ENCODE measurements at places on chromosomes 1 and 21. TPM values are rescaled to one million over a fixed set of nuclear protein-coding genes. Genes with fewer than 3 reads are reported as not detected.
A peak's percentile ranks its signal among the peaks of the same experiment; 100 is the strongest.

- DNase-seq: no peak
- H3K36me3 ChIP-seq: no peaks in the 10 kb centered on the region
- H3K27me3 ChIP-seq: peaks cover 29% of the 10 kb centered on the region
- no peaks in the 10 kb centered on the region for H3K4me1 ChIP-seq
- H3K27ac ChIP-seq: no peak overlapping the region
- H3K4me3 ChIP-seq: no peak overlapping the region
Observed at GRCh38 chr1:37157634-37158033, 123.3 kb upstream of the GRIK3 start.

GRCh38 chr1:199867601-199868000 is 159.9 kb upstream of the NR5A2 start:
- no peak overlapping the region for H3K4me3 ChIP-seq
- H3K27ac ChIP-seq: no peak overlapping the region
- no peak for DNase-seq
- H3K36me3 ChIP-seq: no peaks in the 10 kb centered on the region
- no peaks in the 10 kb centered on the region for H3K4me1 ChIP-seq

Gene VAMP4
- 15.1 TPM for total RNA-seq

GRCh38 chr1:1308756-1309250 is 406 bp downstream of the PUSL1 start:
- no peak for DNase-seq
- H3K4me1 ChIP-seq: peaks cover 42% of the 10 kb centered on the region
- H3K4me3 ChIP-seq: peak overlapping the region; percentile 88
- H3K27ac ChIP-seq: peak overlapping the region; percentile 97

GRCh38 chr1:181152892-181153633 is 64.6 kb downstream of the IER5 start:
- no peaks in the 10 kb centered on the region for H3K27me3 ChIP-seq
- no peaks in the 10 kb centered on the region for H3K36me3 ChIP-seq
- H3K4me1 ChIP-seq: peaks cover 63% of the 10 kb centered on the region
